ENCODE measurements at places on chromosomes 5 and 9.

DNA sequence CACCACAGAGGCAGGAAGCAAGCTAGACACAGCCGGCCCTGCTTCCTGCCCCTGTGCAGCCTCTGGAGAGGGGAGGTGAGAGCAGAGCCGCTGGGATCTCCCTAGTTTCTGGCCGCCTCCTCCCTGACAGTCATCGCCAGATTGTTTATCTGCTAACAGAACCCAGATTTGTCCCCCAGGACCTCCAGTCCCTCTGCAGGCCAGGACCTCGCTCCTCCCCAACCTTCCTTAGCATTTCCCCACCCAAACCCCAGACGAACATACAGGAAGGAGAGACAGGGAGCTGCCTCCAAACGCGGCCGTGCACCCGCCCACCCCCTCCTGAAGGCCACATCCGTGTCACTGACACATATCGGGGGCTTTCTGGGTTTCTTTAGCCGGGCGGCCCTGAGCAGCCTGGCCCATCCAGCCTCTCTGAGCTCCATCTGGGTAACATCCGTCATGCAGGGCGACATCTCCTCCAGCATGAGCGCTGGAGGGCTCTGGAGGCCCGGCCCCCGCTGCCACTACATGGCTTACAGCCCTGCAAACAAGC lies 47.5 kb downstream of the DBH start:
- DNase-seq, result peak; percentile 67

DNA sequence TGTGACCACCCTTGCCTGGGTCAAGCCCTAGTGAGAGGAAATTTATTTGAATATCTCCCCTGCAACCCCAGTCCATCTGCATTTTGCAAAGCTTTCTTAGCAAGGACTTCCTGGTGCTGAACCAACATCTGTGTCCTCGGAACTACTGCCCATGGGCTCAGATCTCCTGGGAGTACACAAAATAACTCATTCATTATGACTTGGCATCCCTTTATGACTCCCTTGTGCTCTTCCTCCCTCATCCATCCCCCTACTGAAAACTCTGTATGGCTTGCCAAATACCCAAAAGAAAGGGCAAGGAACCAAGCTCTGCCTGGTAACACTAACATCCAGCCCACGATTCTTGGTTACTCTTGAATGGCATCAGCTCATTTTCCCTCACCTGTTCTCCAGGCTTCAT lies 368.5 kb downstream of the NTRK2 start:
- no peak for DNase-seq

DNA sequence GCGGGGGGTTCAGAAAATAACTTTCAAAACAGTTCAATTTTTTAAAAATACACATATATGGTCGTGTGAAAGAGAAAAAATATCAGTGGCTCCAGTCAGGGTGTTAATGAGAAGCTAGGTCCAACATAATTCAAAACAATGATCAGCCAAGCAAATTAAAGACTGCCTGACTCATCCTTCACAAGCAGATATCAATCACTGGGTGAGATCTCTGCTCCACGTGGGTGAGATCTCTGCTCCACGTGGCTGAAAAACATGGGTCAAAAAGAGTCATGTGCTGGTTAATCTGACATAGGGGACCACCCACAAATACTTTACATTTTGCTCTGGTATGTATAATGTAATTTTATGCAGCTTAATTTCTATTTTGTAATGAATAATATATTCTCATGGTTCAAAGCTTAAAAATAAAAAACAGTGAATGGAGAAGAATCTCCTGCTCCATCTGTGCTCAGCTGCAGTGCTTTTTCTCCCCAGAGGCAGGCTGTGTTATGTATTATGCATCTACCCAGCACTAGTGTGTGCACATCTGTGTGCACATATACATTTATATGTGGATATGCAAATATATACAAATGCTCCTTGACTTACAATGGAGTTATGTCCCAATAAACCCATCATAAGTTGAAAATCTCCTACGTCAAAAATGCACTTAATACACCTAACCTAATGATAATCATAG lies 93.1 kb upstream of the S1PR3 start:
- no peak for DNase-seq

DNA sequence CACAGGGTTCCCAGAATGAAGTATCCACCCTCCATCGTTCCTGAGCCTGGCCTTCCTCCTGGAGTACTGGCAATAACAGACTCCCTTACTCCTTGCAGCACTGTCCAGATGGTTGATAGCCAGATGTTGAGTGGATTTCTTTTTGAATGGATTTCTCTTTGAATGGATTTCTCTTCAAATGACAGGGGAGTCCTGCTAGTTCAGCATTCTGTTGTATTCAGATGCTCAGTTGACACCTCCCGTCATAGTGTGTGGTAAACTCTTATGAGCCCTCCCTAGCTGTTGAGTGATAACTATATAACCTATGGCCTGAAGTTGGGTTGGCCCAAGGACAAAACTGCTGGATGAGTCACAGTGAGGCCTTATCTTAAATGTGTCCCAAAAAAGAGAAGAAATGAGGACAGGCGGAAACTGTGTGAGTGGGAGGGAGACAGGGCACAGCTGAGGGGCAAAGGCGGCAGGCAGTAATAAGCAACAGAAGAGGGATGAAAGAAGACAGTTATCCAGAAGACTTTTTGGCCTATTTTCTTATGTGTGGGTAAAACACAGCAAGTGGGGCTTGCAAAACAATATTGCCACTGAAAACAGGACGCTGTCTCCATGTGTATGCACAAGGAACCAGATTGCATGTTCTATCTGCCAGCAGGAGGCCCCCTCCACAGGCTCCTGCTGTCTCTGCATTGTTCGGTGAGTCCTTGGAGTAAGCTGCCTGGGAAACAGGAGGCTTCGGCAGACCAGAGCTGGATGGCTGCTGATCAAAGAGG lies 209.5 kb upstream of the S1PR3 start:
- no peak for DNase-seq

GRCh38 chr5:14497311-14497710 lies 84.3 kb upstream of the OTULINL start:
- DNase-seq, result no peak

- DNase-seq, result no peak
These were observed 32.9 kb downstream of the PALM2AKAP2 start for GRCh38 chr9:109812818-109813281.

- no peak for DNase-seq
These were observed 13.6 kb upstream of the CLK4 start for GRCh38 chr5:178640331-178641045.

- no peak for DNase-seq
These were observed at the start of gene DBH for GRCh38 chr9:133635533-133636531. DBH (plus strand) TSS chr9:133636363; CDS start chr9:133636372, 9 bp downstream.

DNA sequence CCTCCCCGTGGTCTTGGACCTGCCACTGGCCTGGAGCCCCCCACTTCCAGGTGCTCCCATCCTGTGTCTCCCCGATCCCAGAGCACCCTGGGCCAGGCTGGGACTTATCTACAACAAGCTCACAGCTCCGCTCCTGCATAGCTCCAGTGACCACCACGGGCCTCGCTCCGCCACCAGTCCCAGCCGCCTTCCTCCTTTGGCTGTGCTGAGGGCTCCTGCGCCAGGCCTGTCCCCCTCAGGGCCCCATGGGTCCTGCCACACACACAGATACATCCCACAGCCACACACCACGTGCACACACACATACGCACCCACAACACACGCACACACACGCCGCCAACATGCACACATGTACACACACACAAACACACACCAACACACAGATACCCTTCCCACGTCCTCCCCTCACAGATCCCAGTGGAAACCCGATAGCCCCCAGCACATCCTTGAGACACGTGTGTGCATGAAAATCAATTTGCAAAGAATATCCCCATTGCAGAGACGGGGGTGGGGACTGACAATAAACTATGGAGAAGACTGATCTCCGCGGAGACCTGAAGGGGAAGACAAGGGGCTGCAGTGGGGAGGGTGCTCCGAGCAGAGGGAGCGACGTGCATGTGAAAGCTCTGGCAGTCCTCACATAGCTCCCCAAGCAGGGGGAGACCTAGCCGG lies 18.5 kb upstream of the LAMC3 start:
- no peak for DNase-seq

GRCh38 chr5:442335-443238 lies at the start of gene EXOC3:
EXOC3 (plus strand) TSS chr5:443176; CDS start chr5:446206, 3,030 bp downstream.
- DNase-seq, result peak; percentile 64

DNA sequence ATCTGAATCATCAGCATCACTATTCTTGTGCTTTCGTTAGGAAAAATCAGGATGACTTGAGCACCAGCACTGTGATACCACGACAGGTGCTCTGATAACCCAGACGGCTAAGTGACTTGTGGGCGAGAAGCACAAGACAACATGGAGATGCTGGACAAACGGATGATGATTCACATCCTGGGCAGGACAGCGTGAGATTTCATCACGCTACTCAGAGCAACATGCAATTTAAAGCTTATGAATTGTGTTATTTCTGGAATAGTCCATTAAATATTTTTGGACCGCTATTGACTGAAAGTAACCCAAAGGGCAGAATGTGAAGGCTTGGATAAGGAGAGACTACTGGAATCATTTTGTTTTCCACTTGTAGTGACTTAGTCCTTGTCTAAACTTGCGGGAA lies 114.8 kb upstream of the DAPK1 start:
- DNase-seq, result no peak

GRCh38 chr5:134964359-134965270 lies 3.1 kb upstream of the CATSPER3 start:
- DNase-seq, result no peak

DNA sequence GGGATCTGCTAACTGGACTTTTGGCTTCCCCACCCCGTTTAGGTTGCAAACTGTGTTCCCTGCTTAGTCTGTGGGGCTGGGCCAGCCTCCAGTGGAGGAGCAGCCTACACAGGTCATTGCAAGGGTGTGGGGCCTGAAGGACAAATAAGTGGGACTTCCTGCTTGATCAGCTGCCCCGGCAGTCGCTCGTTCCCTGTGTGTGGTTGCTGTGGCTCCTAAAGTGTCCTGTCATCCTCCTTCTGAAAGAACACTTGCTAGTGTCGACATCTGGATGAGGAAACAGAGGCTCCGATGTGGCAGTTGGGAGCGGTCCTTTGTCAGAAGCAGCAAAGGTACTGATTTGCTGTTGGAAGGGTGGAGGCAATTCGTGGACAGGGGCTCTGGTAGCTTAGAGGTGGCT lies 88.9 kb upstream of the TBCA start:
- no peak for DNase-seq

DNA sequence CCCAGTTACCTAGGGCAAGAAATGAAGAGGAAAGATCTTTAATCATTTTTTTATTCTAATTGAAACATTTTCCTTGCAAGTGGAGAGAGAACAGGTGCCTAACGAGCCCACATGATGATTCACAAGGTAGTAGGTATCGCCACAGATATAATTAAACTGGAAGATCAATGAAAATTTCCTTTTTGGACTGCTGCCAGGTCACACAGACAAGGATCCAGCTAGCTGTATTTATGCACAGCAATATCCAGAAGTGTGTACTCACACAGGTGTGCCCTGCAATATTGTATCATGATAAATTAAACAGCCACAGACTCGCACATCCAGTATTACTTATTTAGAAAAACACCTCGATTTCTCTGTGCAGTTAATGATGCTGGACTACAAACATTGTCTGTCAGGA lies 294.0 kb upstream of the SMARCA2 start:
- no peak for DNase-seq

GRCh38 chr5:159181152-159181551 lies 28.2 kb downstream of the RNF145 start:
- no peak for DNase-seq

GRCh38 chr9:73357607-73358006 lies 205.9 kb downstream of the ANXA1 start:
- no peak for DNase-seq

DNA sequence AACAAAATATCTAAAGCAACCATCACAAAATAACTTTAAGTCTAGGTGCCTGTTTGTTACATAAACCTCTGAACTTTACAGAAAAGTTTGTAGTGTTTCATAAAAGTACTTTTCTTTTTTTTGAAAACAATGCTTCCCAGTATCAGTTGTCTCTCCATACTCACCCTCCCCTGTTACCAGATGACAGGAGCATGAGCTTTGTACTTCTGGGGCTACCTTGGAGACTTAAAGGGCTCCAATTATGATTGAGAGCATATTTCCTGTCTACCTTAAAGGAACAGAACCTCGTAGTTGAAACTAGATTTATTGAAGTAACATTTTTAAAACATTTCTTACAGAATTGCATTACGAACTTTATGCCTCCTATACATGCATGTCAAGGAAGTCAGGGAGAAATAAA lies 55.4 kb upstream of the PPP1R2B start:
- DNase-seq, result no peak

GRCh38 chr5:61280205-61280604 lies 51.9 kb upstream of the ZSWIM6 start:
- no peak for DNase-seq

GRCh38 chr5:82376307-82376706 lies 98.2 kb upstream of the RPS23 start:
- DNase-seq, result no peak

GRCh38 chr5:158166424-158166823 lies 307.5 kb upstream of the CLINT1 start:
- no peak for DNase-seq

DNA sequence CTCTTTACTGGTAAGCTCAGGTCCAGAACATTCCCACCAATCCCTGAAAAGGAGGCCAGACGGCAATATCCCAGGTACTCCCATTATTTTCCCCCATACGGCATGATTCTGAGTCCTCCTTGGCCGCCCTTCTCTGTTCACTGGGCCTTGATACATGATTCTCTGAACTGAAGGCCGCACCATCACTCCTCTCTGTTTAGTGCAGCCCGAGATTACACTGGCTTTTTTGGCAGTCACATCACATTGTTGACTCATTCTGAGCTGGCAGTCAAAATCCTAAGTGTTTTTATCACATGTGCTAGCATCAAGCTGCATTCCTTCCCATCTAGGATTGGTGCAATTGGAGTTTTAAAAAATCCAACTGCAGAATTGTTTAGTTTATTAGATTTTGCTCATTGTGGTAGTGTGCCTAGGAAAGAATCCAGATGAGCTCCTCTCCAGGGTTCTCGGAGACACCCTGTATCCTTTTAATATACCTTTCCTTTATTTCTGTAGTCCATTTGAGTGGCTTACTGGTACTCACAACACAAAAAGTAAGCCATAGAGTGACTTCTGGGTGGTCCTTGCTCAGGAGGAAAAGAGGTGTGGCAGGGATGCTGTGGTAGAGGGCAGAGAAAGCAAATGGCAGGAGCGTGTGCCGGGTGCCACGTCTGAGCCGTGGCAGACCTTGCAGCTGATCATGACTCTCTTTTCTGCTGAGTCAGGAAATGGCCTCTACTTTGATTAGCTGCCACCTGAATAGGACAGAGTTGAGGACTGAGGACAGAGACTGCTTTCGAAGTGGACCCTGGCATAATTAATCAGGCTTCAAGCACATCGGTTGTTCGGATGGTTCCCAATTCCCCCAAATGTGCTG lies 121.1 kb upstream of the IL12B start:
- no peak for DNase-seq

Measured in activated CD4-positive, CD25-positive, alpha-beta regulatory T cell (primary cell).